ENCODE measurements at places on chromosomes 7 and 10.
A peak's percentile ranks its signal among the peaks of the same experiment; 100 is the strongest.

DNA sequence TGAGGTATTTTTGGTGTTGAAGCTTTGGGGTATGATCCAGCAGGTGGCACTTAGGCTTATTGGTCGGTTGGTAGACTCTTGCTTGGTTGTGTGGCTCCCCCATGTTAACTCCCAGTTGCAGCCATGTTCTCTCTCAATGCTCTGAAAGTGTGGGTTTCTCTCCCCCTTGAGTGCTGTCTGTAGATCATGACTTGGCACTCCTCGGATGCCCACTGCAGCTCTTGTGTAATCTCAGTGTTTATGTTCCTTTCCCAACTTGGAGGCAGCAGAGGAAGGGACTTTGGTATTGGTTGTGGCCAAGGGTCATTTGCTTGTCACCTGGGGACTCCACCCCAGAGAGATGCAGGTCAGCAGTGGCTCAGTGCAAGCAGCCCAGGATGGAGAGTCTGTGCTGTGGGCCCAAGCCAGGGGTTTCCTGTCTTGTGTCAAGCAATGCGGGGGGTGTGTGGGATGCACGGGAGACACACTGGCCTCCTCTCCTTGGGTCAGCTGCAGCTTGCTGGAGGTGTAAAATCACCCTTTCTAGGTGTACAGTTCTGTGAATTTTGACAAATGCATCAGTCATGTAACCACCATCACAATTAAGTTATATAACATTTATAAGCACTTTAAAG lies 36.9 kb downstream of the PIK3CG start:
- DNase-seq = peak; percentile 39

DNA sequence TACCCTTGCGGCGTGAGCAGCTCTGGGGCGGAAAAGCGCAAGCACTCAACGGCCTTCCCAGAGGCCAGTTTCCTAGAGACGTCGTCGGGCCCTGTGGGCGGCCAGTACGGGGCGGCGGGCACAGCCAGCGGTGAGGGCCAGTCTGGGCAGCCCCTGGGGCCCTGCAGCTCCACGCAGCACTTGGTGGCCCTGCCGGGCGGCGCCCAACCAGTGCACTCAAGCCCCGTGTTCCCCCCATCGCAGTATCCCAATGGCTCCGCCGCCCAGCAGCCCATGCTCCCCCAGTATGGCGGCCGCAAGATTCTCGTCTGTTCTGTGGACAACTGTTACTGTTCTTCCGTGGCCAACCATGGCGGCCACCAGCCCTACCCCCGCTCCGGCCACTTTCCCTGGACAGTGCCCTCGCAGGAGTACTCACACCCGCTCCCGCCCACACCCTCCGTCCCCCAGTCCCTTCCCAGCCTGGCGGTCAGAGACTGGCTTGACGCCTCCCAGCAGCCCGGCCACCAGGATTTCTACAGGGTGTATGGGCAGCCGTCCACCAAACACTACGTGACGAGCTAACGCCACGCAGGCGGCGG lies 12.6 kb downstream of the TRIM8 start:
- DNase-seq = no peak

DNA sequence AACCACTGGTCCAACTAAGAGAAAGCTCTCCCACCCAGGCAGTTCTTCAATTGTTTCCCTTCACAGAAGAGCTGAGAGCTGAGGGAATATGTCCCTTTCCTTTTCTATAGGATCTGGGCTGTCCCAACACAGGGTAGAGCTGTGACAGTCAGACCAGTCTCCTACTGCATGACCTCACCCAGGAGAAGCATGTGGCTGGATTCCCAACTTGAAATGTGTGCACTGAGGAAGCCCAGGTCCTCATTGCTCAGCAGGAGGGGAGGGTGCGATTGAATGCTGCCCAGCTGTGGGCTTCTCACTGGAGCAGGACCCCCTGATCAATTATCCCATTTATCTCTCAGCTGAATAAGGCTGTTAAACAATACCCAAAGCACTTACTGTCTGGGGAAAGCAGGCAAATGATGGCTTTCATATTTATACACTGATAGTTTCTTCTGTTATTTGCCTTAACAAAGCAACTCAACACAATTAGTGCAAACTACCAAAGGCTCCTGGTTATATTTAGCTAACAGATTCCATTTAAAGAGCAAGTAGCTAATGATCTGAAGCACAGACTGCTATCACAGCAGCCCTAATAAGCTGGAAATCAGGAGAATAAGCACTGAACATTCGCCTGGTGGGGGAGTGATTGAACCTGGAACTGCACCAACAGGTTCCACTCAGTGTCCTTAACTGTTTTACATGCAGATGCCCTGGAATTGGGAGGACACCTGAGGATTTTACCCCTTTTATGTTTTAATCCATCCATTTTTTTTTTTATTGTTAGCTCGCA lies 508.8 kb downstream of the CCSER2 start:
- DNase-seq = no peak

DNA sequence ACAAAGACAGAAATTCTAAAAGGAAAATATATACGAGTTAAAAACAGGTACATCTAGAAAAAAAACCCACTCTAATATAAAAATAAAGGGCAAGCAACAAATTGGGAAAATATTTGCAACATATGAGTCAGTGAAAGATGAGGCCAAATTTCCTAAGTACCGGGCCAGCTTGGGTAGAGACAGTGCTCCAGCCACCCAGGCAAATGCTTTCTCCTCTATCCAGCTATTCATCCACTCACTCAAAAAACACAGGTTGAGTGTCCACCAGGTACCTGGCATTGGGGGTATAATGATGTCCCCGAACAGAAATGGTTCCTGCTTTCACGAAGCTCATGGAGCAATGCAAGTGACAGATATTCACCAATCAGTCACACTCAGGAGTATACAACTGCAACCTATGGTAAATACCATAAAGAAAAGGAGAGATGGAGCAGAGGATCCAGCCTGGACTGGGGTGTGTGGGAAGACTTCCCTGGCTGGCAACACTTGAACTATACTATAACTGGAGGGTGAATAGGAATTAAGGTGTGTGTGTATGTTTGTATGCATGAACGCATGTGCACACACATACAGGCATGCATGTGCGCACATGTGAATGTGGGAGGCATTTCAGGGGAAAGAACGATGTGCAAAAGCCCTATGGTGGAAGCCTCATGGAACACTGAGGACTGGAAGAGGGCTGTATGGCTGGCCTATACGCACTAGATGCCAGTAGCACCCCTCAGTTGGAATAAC lies 2.3 kb downstream of the ARHGAP22 start:
- DNase-seq = no peak

GRCh38 chr10:101229266-101230182 lies at the start of gene LBX1:
LBX1 (minus strand) TSS chr10:101229463; CDS start chr10:101228815, 648 bp downstream.
- no peak for DNase-seq

DNA sequence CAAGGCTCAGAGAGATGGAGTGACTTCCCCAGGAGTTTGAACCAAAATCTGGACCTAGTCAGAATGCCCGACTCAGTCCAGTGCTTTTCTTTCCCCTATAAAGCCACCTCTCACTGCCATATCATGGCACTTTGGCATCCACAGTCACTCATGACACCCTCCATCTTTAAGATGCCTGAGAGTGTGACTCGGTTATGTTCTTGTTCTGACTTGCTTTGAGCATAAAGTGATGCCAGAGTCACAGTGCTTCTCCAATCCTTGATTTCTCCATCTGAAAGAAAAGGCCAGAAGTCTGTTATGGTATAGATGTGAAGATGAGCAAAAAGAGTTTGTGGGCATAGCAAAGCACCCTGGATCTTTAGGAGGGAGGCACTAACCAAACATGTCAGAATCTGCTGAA lies 538.1 kb downstream of the SORCS1 start:
- DNase-seq = no peak

- no peak for DNase-seq
These were observed 258.3 kb downstream of the RELN start for GRCh38 chr7:103731169-103731568.

- no peak for DNase-seq
These were observed 4.9 kb downstream of the SMARCD3 start for GRCh38 chr7:151243408-151244195.

DNA sequence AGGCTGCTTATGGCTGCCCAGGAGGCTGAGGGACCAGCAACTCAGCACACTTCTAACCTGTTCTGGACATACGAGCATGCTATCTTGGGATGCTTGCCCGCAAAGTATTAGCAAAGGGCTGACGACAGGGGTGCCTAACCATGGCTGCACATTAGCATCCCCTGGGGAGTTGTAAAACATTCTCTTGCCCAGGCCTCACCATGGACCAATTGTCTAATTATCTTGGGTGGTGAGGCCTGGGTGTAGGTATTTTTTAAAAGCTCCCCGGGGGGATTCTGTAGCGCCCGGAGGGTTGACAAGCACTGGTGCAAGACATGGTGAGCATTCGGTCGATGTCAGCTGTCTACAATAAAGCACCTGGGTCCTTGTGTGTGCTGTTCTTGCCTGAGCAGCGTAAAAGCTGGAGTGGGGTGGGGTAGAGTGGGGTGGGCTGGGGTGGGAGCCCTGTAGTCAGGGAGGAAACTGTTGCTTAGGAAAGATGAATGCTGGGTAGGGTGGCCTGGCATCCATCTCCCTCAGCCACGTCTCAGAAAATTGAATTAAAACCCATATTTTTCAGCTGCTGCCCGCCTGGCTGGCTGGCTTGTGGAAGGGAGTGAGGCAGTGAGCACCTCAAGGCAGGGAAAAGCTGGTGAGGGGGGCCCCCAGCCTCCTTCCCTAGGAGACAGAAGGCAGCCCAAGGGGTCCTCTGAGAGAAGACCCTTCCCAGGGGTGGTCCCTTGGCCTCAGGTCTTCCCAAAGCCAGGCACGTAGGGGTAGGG lies 2.9 kb upstream of the ADCYAP1R1 start:
- DNase-seq = no peak

- no peak for DNase-seq
These were observed 73.0 kb upstream of the ADRB1 start for GRCh38 chr10:113970641-113971040.
